ENCODE measurements at places on chromosomes 3 and 15.

GRCh38 chr3:172139528-172140276 lies 100.3 kb downstream of the FNDC3B start:
- DNase-seq = no peak

- no peak for DNase-seq
Measured at GRCh38 chr15:50452927-50453326, 28.7 kb downstream of the USP8 start.

DNA sequence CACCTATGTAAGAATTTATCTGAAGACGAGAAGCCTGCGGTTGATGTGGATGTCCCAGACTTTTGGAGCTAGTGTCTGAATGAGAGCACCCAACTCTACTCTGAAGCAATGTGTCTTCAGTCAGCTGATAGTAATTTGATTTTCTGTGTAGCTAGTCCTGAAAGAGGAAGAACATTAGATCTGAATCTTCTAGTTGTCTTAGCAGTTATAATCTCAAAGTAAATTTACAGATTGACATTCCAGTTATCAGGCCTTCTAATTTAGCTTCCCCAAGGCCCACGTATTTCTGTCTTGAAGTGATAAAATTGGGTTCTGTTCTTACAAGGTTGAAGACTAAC lies 1.5 kb downstream of the TCAIM start:
- DNase-seq = no peak

- no peak for DNase-seq
Measured at GRCh38 chr15:64687688-64688087, 87.7 kb downstream of the RBPMS2 start.

GRCh38 chr3:70607469-70607868 lies 295.0 kb upstream of the MDFIC2 start:
- DNase-seq = no peak

- DNase-seq = no peak
Measured at GRCh38 chr15:35089551-35089950, 4.5 kb upstream of the NANOGP8 start.

DNA sequence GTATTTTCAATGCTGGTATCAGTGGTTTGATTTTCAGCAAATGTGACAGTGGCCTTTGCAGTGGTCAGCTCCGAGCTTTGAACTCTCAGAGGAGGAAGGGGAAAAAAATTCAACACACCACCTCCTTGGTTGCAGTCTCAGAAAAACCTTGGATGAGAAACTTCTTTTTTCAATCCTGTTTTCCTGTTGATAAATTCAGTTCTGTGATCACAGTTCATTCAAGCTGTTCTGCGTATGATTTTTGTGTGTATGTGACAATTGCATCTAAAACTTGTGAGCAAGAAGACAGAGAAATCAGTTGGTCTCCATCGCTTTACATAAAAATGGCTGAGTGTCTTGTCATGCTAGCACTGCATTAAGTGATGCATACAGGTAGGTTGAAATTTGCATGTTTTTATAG lies 19.2 kb downstream of the ZBTB38 start:
- DNase-seq = no peak

- no peak for DNase-seq
Measured at GRCh38 chr3:73536336-73536895, 88.3 kb downstream of the PDZRN3 start.

GRCh38 chr3:108554229-108554628 lies 35.0 kb downstream of the CIP2A start:
- DNase-seq = no peak

- no peak for DNase-seq
Measured at GRCh38 chr15:38646716-38647115, 82.1 kb upstream of the RASGRP1 start.

GRCh38 chr3:156553705-156554356 lies 1.1 kb downstream of the SSR3 start:
- DNase-seq = no peak

DNA sequence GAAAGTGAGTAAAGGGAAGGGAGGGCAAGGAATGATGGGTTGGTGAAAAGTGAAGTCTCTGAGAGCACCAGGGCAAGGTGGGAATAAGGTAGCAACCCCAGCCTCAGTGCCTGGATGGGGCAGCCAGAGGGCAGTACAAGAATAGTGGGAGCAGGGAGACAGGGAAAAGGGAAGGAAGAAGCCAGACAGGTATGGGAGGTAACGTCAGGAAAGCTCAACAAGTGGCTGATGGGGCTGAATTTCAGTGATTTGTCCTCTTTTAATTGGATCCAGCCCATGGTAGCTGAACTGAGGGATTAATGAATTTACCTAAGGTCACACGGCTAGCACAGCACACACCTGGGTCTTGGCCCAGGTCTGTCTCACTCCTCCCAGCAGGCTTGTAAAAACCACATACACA lies 12.6 kb downstream of the RORA start:
- no peak for DNase-seq

DNA sequence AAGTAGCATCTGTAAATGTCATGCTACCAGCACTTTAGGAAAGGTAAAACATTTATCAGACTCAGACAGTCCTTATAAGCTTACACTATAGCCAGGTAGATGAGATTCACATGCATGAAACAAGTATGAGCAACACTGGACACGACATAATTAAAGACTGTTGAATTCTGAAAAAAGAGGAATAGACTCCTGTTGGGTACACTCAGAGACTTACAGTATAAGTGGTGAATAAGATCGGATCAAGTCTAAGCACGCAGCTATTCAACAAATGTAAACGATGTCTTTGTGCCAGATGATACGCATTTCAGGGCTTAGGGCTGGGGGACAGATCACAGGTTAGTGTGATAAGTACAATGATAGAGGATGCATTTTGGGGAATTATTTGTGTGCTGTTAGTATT lies 43.2 kb upstream of the SPPL2A start:
- no peak for DNase-seq

DNA sequence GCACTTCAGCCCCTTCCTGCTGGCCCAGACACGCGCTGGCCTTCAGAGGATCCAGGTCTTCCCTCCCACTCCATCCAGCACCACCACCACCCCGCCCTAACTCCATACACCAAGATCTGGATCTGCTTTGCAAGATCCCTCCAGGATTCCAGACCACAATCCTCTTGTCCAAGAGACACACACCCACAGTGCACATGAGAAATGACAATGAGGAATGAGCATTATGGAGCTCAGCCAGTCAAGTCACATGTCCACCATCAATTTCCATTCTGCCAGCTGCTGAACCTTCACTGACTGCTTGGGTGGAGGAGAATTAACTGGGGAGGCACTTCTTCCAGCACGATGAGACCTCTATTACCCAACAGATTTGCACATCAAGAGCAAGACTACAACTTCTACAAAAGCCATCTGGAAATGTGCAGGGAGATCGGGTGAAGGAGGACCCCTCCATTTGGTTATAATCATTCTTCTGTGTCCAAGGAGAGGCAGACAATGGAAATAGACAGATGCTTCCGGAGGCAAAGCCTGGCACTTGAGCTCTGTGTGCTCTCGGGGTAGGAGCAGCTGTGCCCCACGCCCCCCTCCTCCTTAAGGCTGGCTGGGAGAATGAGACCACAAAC lies 12.3 kb upstream of the SPATA12 start:
- peak; percentile 2 for DNase-seq

DNA sequence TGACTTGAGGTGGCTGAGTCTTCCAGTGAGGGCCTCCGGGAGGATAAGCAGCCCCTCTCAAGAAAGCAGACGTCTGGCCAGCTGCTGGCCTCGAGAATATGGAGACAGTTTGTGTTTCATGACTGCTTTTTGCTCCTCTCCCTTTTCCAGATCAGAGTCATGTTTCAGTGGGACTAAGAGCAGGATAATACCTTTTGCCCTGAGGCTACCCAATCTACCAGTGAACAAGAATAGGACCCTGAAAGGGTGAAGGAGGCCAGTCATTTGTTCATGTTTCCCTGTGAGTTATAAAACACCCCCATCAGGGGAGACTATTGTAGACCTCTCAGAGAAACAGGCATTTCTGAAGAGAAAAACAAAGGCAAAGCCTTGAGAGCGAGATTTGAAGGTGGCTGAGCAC lies 137.4 kb downstream of the RYR3 start:
- no peak for DNase-seq

GRCh38 chr3:17116007-17116600 lies 231.3 kb downstream of the PLCL2 start:
- DNase-seq = no peak

GRCh38 chr3:180184816-180185215 lies 148.1 kb upstream of the PEX5L start:
- DNase-seq = no peak

DNA sequence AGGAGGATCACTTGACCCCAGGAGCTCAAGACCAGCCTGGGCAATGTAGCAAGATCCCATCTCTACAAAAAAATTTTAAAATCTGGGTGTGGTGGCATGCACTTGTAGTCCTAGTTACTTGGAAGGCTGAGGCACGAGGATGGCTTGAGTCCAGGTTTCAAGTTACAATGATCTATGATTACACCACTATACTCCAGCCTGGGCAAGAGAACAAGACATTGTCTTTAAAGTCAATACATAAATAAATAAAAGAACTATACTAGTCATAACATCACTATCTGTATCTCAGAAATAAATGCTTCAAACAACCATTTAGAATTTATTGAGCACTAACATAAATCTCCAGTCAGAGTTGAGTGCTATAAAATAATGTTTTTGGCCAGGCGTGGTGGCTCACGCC lies 8.5 kb upstream of the PHLDB2 start:
- no peak for DNase-seq

DNA sequence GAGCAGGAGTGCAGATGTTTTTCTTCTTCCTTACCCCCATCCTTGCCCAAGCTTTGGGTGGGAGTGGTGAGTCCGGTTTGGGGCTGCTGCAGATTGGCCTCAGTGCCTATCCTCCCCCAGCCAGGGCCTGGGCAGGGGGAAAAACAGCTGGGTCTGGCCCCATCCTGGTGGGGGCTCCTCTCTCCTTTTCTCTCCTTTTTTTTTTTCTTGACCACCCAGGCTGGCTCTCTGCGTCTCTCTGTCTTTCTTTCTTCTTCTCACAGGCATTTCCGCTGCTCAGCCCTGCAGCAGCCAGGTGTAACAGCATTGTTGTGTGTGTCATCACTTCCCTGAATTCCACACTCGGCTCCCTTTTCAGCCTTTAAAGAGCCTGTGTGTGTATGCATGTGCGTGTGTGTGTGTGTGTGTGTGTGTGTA lies 2.0 kb downstream of the FOXL2NB start:
- no peak for DNase-seq

- no peak for DNase-seq
Measured at GRCh38 chr15:91947683-91948608, 94.4 kb downstream of the SLCO3A1 start.

DNA sequence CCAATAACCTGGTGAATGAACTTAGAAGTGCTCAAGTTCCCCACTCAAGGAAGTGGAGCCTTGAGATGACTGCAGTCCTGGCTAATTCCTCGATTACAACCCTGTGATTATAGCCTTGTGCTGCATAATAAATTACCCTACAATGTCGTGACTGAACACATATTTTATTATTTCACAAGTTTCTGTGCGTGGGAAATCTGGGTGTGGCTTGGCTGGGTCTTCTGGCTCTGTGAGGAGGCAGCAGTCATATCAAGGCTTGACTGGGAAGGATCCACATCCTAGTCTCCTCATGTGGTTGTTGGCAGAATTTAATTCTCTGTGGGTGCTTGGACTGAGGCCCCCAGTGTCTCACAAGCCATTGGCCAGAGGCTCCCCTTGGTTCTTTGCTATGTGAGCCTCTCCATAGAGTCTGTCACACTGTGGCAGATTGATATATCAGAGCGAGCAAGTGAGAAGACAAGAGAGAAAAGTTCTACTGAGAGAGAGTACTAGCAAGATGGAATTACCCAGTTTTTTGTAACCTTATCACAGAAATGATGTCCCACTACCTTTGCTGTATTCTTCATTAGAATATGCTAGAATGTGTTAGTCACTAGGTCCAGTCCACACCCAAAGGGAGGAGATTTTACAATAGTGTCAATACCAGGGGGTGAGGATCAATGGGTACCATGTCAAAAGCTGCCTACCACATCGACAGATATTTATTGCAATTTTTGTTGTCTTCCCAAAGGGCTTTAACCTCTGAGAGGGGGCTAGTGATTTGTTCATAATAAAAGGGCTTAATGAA lies 102.8 kb upstream of the TBC1D5 start:
- DNase-seq = no peak
